ENCODE measurements at places on chromosomes 13 and 19.

GRCh38 chr19:23769691-23770468, 11.2 kb upstream of the ZNF681 start:
- no peak for DNase-seq

GRCh38 chr19:13398182-13398581, 108.1 kb downstream of the CACNA1A start:
- no peak for DNase-seq

DNA sequence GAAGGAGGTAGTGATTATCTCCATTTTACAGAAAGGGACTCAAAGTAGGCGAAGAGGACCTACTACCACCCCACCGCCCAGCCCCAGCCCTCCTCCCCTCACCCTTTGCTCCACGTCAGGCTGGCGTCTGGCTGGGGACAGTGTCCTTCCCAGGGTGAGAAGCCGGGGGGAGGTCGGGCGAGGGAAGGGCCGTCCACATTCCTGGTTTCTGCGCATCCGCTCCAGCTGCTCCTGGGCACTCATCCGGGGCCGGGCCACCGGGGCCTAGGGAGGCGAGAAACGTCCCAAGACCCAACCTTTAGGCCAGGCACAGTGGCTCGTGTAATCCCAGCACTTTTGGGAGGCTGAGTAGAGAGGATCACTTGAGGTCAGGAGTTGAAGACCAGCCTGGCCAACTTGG, 4.8 kb upstream of the HSD17B14 start:
- DNase-seq: no peak

DNA sequence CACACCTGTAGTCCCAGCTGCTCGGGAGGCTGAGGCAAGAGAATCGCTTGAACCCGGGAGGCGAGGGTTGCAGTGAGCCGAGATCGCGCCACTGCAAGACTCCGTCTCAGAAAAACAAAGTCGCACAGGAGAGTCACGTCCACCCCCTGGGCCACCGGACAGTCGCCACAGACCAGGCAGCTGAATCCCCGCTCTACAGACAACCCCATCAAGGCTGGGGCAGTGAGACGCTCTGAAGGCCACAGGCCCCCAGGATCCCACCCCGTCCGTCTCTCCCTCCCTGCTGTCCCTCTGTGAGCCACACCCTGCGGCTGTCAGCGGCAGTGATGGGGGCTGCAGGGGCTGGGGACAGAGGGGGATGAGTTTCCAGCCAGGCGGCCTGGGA, 15.5 kb upstream of the PTBP1 start:
- no peak for DNase-seq

Data from stimulated activated CD8-positive, alpha-beta memory T cell treated with anti-CD3 and anti-CD28 coated beads, Interleukin-15, amount 100 ng/mL, for 4 hours (primary cell).